ENCODE measurements at places on chromosomes 12 and 14.

- DNase-seq, result no peak
These were observed 48.5 kb downstream of the JAG2 start for GRCh38 chr14:105120056-105120455.

- DNase-seq, result no peak
These were observed 56.4 kb downstream of the PITPNM2 start for GRCh38 chr12:123094349-123095077.

GRCh38 chr12:97167598-97167997 lies 260.5 kb downstream of the NEDD1 start:
- no peak for DNase-seq

- no peak for DNase-seq
These were observed 18.7 kb upstream of the KIF26A start for GRCh38 chr14:104119488-104120251.

DNA sequence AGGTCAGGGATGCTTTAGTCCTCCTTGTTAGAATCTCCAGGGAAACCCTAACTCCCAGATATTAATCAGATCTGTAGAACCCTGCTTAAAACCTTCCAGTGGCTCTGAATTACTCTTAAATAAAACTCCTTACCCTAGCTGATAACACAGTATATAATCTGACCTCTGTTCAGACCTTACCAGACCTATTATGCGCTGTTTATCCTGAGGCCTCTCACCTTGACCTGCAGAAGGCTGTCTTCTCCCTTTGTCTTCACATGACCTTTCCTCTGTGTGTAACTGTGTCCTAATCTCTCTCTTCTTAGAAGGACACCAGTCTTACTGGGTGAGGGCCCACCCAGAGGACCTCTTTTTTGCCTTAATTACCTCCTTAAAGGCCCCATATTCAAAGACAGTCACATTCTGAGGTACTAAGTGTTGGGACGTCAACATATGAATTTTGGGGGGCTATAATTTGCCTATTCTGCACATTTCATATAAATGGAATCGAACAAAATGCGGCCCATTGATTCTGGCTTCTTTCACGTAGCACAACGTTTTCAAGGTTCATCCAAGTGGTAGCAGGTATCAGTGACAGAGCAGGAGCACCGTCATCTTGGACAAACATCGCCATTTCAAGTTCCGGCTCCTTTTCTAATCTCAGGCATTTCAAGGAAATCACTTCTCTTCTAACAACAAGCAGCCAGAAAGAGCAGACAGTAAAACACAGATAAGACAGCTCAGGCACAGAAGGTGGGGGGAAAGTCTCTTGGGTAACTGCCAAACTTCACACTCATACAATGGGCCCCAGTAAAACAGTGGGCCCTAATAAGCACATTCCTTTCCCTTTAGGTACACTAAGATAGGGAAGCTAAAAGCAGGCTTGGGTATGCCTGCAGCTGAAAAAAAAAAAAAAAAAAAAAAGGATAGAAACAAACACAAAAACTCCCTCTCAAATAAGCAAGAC lies 200.2 kb upstream of the NUDT4 start:
- no peak for DNase-seq

- no peak for DNase-seq
These were observed 50.2 kb downstream of the KCNK13 start for GRCh38 chr14:90111895-90112534.

- peak; percentile 18 for DNase-seq
These were observed 7.7 kb downstream of the GATC start for GRCh38 chr12:120453977-120454376.

DNA sequence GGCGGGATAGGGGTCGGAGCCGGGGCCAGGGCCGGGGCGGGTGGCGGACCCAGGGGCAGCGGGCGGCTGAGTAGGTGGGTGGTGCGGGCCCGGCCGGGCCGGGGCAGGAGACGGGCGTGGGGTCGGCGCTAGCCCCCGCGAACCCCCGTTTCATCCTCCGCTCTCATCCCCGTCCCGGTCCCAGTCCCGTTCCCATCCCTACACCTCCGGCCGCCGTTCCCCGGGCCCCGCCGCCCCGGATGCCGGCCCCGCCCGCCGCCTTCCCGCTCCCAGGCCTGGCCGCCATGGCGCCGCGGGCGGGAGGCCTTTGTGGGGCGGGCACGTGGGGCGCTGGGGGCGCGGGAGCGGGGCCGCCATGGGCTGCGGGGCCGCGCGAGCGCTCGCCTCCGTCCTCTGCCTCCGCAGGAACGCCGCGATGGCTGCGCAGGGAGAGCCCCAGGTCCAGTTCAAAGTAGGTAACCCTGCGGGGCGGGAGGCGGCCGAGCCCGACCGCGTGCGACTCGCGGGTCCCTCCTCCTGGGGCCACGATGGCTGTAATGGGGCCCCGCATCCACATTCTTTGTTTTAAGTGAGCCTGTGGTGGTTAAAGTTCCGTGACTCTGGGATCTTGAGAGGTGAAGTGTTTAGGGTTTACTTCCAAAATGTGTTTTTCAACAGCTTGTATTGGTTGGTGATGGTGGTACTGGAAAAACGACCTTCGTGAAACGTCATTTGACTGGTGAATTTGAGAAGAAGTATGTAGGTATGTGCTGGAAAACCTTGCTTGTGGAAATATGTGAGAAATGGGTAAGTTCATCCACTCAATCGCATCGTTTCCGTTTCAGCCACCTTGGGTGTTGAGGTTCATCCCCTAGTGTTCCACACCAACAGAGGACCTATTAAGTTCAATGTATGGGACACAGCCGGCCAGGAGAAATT lies 572 bp downstream of the RAN start:
- no peak for DNase-seq

DNA sequence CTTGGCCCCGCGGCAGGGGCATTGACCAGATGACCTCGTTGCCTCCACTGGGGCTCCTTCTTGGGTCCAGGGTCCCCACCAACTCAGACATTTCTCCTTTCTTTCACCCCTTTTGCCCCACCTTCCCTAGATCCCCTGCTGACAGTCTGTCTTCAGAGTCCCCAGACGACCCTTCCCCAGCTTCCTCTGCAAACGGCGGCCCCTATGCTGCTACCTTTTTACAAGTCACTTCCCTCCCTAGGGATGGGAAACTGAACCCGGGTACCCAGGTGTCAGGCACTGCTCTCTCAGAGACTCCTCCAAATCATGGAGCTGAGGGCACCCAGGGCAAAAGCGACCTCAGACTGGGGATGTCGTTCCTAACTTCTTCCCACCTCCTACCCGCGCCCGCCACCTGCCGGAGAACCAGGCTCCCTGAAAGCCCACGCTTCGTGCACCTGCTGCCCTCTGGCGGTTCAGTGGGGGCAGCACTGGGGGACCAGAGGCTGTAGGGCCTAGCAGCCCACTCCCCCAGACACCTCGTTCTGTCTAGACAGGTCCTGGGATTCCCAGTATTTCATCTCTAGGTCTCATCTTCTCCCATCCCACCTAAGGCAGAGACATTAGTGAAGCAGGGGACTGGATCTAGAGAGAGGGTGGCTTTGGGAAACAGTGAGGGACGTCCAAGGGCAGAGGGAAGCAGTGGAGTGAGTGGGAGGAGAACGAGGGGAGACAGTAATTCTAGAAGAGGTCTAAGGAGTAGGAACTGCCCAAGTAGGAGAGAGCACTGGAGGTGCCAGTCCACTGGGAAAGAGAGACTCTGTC lies 4.9 kb downstream of the ZNF385A start:
- DNase-seq, result peak; percentile 75

DNA sequence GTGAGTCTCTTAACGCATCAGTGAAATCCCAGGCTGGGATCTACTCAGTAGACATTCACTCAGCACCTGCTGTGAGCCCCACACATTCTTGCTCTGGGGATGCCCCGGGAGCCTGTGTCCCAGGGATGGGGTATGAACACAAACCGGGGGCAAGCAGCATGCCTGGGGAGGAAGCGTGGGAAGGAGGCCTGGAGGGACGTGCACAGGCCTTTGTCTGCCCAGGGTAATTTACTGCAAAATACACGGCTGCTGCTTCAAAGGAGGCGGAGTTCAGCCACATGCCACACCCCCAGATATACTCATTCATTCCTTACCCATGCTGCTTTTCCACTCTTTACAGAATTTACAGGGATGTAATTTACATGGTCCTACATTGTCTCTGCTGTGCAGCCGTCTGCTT lies 187.8 kb downstream of the ADGRD1 start:
- DNase-seq, result no peak

DNA sequence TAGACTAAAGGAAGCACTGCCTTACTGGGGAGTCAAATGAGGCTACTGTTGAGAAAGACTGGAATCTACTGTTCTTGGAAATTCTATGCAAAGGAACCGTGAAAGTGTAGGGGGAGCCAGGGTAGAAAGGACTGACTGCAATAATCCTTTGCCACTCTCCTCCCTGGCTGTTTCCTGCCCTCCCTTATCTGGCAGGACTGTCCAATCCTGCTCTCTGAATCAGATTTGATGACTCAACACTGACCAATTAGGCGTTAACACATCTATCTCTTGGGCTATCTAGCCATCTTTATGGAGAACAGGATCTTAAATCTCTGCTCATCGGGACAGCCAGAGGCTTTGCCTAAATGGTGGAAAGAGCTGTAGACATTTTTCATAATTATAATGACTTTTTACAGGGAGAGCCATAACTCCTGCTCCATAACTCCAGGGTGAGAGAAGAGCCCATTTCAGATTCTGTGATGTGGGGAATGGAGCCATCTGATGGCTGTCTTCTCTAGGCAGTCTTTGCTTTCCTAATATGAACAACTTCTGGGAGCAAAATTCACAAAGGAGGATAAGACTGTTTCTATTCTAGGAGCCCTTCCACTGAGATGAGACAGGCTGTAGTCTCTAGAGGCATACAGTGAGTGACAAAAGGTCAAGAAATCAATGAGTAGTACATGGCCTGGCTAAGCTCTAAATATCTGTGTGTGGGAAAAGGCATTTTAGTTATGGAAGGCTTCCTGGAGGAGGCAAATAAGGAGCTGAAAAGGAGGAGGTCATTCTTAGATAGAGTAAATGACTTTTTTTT lies 68.9 kb upstream of the CISTR start:
- DNase-seq, result no peak

DNA sequence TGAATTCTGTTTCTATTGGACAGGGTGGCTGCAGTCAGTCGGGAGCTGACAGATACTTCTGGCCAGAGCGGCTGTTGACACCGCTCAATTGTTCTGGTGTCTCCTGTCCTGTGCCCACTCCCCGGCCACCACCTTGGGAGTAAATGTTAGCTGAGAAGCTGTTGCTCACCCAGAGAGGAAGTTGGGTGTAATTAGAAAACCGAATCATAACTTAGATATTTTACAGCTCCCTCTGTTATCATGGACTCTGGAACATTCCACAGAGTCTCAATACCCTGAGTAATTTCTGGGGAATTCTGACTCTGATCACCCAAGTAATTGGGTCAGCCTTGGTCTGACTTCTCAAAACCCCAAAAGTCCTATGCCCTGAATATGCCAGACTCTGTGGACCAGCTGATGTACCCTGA lies 58.3 kb upstream of the RFLNA start:
- DNase-seq, result no peak

DNA sequence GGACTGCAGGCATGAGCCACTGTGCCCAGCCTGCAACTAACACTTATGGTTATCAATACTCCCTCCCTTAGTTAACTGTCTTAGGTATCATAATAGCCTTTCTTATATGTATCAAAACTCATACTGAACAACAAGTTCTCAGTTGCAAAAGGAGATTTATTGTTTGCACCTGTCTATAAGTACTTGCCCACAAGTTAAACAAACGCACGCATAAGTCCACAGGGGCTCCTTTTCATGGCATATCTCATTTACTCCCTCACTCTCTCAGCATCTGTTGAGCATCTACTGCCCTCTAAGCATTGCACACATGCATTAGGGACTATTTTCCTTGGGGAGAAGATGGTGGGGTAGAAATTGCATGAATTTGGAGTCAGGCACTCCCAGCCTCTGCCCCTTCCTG lies 46.7 kb upstream of the CORO1C start:
- no peak for DNase-seq

- peak; percentile 65 for DNase-seq
These were observed 527.3 kb upstream of the CCDC196 start for GRCh38 chr14:65958664-65959562.

- DNase-seq, result no peak
These were observed 385.6 kb upstream of the OR4E1 start for GRCh38 chr14:22059201-22059600.

DNA sequence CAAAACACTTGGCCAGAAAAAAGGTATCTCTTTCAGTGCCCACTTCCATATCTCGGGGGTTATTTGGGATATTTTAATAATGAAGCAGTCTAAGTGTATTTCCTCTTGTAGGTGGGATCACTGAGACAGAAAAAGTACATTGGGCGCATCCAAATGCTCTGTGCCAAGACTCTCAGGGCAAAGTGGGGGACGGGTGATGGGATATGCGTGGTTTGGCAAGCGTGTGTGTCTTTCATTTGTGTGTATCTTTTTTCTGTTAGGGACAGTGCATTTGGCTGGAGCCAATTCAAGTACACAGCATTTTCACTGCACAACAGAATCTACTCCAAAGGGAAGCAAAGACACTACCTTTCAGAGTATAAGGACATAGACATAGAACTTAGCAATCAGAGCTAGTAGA lies 29.3 kb downstream of the SSPN start:
- no peak for DNase-seq

GRCh38 chr12:64946132-64946829 lies 121.8 kb downstream of the TBC1D30 start:
- DNase-seq, result peak; percentile 70

DNA sequence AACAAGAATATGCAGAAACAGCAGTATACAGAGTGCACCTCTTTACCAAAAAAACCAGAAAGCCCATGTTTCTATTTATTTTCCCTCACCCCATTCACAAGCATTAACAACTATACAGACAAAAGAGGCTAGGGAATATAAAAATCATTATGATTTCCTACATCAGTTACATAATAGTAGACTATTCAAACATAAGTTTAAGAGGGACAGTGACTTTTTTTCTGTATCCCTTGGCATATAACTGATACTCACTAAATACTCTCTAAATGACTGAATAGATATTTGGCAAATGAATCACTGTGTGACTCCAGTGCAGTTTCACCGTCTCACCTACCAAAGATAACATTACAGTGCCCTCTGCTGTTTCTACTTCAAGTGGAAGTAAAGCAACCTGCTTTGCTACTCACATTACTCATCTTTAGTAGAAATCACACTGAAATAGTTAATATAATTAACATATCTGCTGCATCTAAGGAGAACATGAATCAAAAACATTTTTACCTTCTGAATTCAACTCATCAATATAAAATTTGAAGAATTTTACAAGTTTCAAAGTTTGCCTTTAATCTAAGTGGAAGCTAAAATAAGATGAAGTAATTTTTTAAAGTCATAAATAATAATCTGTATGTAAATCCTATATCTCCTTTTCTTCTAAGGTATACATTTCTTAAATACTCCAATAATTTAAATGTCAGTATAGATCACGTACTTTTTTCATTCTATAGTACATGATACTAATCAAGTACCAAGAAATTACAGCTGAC lies 103.8 kb downstream of the OSBPL8 start:
- DNase-seq, result peak; percentile 71

GRCh38 chr14:60964904-60965303 lies 16.0 kb downstream of the TRMT5 start:
- no peak for DNase-seq

All from NCI-H1105 treated with DMSO at 0.1 percent for 48 hours (cell line).